ENCODE measurements at places on chromosomes 16 and 17. TPM values are rescaled to one million over a fixed set of nuclear protein-coding genes. Genes with fewer than 3 reads are reported as not detected.

LITAFD gene
- not detected for total RNA-seq

TBC1D3E gene
- total RNA-seq: not detected

SPATA22 gene
- not detected for total RNA-seq

KRT14 gene
- 128 TPM for total RNA-seq

SBK1 gene
- not detected for total RNA-seq

TAC4 gene
- total RNA-seq: not detected

OR4D1 gene
- total RNA-seq: not detected

NLGN2 gene
- 9.8 TPM for total RNA-seq

AATK gene
- total RNA-seq: under 0.01 TPM

CCL3 gene
- total RNA-seq: not detected

CDH3 gene
- total RNA-seq: 61.6 TPM

HOXB2 gene
- 7.8 TPM for total RNA-seq

TPSD1 gene
- total RNA-seq: not detected

HASPIN gene
- total RNA-seq: 3.4 TPM

QPRT gene
- total RNA-seq: 58.1 TPM

PTX4 gene
- not detected for total RNA-seq

SNRNP25 gene
- 13.7 TPM for total RNA-seq

TEX19 gene
- under 0.01 TPM for total RNA-seq

NPIPA5 gene
- total RNA-seq: 0.54 TPM

CEP112 gene
- total RNA-seq: 11.0 TPM

HOXB1 gene
- not detected for total RNA-seq

MT1B gene
- total RNA-seq: not detected

Data from placental epithelial cell (primary cell).